Left lung (tissue), 14 donors: ENCODE measurements at places on chromosomes 6 and 20.
A peak's percentile ranks its signal among the peaks of the same experiment; 100 is the strongest.

DNA sequence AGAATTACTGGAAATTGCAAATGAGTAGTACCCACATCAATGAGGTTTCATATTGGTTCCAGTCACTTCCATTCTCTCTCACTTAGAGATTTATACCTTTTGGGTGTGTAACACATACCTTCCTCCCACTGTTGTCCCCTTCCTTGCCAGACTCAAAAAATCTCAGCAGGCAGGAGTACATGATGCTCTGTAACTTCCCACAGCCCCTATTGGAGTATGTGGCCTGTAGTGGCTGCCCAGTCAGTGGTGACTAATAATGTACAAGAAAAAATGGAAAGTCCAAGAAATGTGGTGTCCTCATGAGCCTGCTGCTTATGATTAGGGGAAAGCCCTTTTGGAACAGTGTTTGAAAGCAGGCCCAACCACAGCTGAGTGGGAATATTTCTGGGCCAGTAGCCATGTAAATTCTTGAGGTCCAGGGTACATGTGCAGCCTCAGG lies 312.0 kb downstream of the ZFAND3 start:
- DNase-seq: no peak

DNA sequence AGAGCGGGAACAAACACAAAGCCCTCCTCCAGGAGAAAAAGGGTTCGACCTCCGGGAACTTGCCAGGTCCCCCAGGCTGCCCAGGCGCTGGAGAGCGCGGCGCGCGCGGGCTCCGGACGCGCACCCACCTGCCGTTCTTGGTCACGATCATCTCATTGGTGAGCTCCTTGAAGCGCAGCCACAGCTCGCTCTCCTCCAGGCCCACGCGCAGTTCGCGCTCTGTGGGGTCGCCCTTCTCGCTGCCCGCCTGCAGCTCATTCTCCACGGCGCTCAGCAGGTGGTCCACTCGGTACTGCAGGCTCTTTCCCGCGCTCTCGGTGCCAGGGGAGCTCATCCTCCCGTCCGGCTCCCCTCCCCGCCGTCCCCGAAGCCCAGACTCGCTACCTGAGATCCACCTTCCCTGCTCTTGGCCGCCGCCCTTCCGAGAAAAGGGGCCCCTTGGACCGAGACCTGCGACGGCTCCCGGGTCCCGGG lies 356 bp downstream of the TBXT start:
- no peak for DNase-seq

GRCh38 chr6:52976591-52977035 lies 18.5 kb downstream of the GSTA4 start:
- peak; percentile 45 for DNase-seq

- no peak for DNase-seq
These were observed 208.0 kb downstream of the GMDS start for GRCh38 chr6:2037237-2037926.
